ENCODE measurements at places on chromosomes 7 and 10.
A peak's percentile ranks its signal among the peaks of the same experiment; 100 is the strongest.

- H3K4me1 ChIP-seq: no peaks in the 10 kb centered on the region
- no peak for DNase-seq
- no peak overlapping the region for H3K27ac ChIP-seq
- no peaks in the 10 kb centered on the region for H3K27me3 ChIP-seq
- H3K4me3 ChIP-seq: no peak overlapping the region
Measured at GRCh38 chr10:131869344-131869743, 31.5 kb upstream of the PPP2R2D start.

DNA sequence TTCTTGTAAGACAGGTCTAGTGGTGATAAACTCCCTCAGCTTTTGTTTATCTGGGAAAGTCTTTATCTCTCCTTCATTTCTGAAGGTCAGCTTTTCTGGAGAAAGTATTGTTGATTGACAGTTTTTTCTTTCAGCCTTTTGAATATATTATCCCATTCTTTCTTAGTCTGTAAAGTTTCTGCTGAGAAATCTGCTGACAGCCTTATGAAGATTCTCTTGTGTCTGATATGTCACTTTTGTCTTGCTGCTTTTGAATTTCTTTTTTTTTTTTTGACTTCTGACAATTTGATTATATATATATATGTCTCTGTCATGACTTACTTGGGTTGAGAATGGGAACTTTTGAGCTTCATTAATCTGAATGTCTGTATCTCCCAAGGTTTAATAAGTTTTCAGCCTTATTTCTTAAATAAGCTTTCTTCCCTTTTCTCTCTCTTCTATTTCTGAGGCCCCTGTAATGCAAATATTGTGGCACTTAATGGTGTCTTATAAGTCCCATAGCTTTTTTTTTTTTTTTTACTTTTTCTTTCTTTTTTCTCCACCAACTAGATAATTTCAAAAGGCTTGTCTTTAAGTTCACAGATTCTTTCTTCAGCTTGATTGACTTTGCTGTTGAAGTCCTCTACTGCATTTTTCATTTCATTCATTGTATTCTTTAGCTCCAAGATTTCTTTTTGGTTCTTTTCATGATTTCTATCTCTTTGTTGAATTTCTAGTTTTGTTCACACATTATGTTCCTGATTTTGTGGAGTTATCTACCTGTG, 81.4 kb upstream of the IL6 start:
- H3K27me3 ChIP-seq: no peaks in the 10 kb centered on the region
- H3K4me1 ChIP-seq: no peaks in the 10 kb centered on the region
- DNase-seq: no peak
- no peak overlapping the region for H3K4me3 ChIP-seq
- no peak overlapping the region for H3K27ac ChIP-seq

GRCh38 chr10:59099481-59099880, 77.0 kb upstream of the PHYHIPL start:
- DNase-seq: no peak
- no peaks in the 10 kb centered on the region for H3K27me3 ChIP-seq
- no peak overlapping the region for H3K4me3 ChIP-seq
- H3K36me3 ChIP-seq: no peaks in the 10 kb centered on the region
- H3K4me1 ChIP-seq: no peaks in the 10 kb centered on the region
- H3K27ac ChIP-seq: no peak overlapping the region

GRCh38 chr7:99679400-99680191, at the start of gene CYP3A5:
CYP3A5 (minus strand) TSS chr7:99679996; CDS start chr7:99679896, 100 bp downstream.
- no peaks in the 10 kb centered on the region for H3K4me1 ChIP-seq
- no peak for DNase-seq
- no peak within 1 kb of the TSS for H3K27ac ChIP-seq
- H3K27me3 ChIP-seq: no peaks in the 10 kb centered on the region
- H3K36me3 ChIP-seq: no peaks in the 10 kb centered on the region

GRCh38 chr10:124047427-124048152, 45.8 kb downstream of the CHST15 start:
- no peak for DNase-seq
- H3K27me3 ChIP-seq: no peaks in the 10 kb centered on the region
- no peak overlapping the region for H3K27ac ChIP-seq
- no peaks in the 10 kb centered on the region for H3K4me1 ChIP-seq
- no peaks in the 10 kb centered on the region for H3K36me3 ChIP-seq

GRCh38 chr10:86706401-86706841, 38.1 kb downstream of the LDB3 start:
- no peaks in the 10 kb centered on the region for H3K27me3 ChIP-seq
- no peak overlapping the region for H3K27ac ChIP-seq
- H3K4me3 ChIP-seq: no peak overlapping the region
- H3K4me1 ChIP-seq: no peaks in the 10 kb centered on the region

DNA sequence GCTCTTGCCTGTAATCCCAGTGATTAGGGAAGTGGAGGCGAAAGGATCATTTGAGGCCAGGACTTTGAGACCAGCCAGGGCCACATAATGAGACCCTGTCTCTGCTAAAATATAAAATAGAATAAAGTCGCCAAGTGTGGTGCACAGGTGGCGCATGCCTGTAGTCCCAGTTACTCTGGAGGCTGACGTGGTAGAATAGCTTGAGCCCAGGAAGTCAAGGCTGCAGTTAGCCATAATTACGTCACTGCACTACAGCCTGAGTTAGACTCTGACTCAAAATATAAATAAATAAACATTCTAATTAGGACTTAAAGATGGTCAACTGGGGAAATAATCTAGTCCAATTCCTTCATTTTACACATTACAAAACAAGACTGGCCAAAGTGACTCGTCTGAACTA, 768 bp downstream of the CHCHD2 start:
- H3K36me3 ChIP-seq: peaks cover 33% of the 10 kb centered on the region
- peak; percentile 19 for DNase-seq
- H3K27me3 ChIP-seq: no peaks in the 10 kb centered on the region
- peak overlapping the region; percentile 74 for H3K4me3 ChIP-seq
- H3K4me1 ChIP-seq: peaks cover 5% of the 10 kb centered on the region

GRCh38 chr10:3486346-3487065, 298.5 kb downstream of the KLF6 start:
- H3K27ac ChIP-seq: no peak overlapping the region
- no peaks in the 10 kb centered on the region for H3K27me3 ChIP-seq
- no peak overlapping the region for H3K4me3 ChIP-seq
- no peaks in the 10 kb centered on the region for H3K36me3 ChIP-seq
- peaks cover 7% of the 10 kb centered on the region for H3K4me1 ChIP-seq

- H3K27me3 ChIP-seq: no peaks in the 10 kb centered on the region
- H3K4me1 ChIP-seq: no peaks in the 10 kb centered on the region
- peaks cover 61% of the 10 kb centered on the region for H3K36me3 ChIP-seq
- no peak for DNase-seq
- no peak overlapping the region for H3K27ac ChIP-seq
Measured at GRCh38 chr10:35058134-35058533, 32.0 kb downstream of the CUL2 start.

GRCh38 chr7:40115936-40116335, 18.5 kb downstream of the MPLKIP start:
- H3K36me3 ChIP-seq: no peaks in the 10 kb centered on the region
- no peaks in the 10 kb centered on the region for H3K27me3 ChIP-seq
- no peak for DNase-seq
- H3K4me1 ChIP-seq: no peaks in the 10 kb centered on the region

- H3K27ac ChIP-seq: no peak overlapping the region
- H3K4me1 ChIP-seq: no peaks in the 10 kb centered on the region
- DNase-seq: no peak
- peaks cover 17% of the 10 kb centered on the region for H3K36me3 ChIP-seq
- H3K4me3 ChIP-seq: no peak overlapping the region
Measured at GRCh38 chr7:130853503-130854279, 119.7 kb upstream of the KLF14 start.

GRCh38 chr7:37112876-37113275, 335.8 kb downstream of the ELMO1 start:
- no peak overlapping the region for H3K27ac ChIP-seq
- H3K36me3 ChIP-seq: no peaks in the 10 kb centered on the region
- no peak for DNase-seq

DNA sequence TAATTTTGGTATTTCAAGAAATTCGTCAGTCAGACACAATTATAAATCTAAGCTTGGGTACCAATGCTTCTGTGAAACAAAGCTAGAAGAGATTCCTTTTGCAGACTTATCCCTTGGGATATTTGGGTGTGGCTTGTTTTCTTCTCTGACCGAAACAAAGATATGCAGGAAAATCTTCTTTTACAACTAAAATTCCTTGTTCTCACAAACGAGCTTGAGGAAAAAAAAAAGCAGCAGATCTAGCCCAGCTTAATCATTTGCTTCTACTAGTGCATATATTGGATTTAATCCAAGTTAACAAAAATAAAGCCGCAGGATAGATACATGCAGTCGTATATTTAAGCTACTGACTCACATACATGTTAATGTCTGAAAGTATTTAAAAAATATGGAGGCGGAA, 104.2 kb downstream of the PRTFDC1 start:
- no peaks in the 10 kb centered on the region for H3K4me1 ChIP-seq
- H3K27ac ChIP-seq: no peak overlapping the region
- no peak overlapping the region for H3K4me3 ChIP-seq
- no peaks in the 10 kb centered on the region for H3K36me3 ChIP-seq

DNA sequence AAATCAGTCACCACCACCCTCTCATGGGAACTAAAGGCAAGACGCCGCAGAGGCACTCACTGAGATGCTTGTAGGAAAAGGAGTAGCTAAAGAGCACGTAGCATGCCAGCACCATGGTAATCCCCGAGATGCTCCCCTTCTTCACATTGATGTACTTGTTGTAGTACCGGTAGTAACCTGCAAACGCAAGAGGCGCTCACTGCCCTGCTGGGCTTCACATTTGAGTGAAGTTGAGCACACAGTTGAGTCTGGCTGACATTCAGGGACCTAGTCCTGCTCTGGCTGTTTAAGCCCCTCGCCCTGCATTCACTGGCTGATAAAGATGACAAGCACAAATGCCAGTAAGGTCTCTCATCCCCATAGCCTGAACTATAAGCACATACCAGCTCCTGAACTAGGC, 6.9 kb downstream of the ATP5MF start:
- no peaks in the 10 kb centered on the region for H3K27me3 ChIP-seq
- H3K36me3 ChIP-seq: peaks cover 64% of the 10 kb centered on the region
- H3K4me1 ChIP-seq: peaks cover 2% of the 10 kb centered on the region
- H3K4me3 ChIP-seq: no peak overlapping the region

- no peaks in the 10 kb centered on the region for H3K4me1 ChIP-seq
- DNase-seq: no peak
- H3K27ac ChIP-seq: no peak overlapping the region
- H3K27me3 ChIP-seq: no peaks in the 10 kb centered on the region
- H3K36me3 ChIP-seq: no peaks in the 10 kb centered on the region
Measured at GRCh38 chr7:2608921-2609411, 22.8 kb upstream of the TTYH3 start.

GRCh38 chr7:57339198-57339944, 110.6 kb upstream of the ZNF716 start:
- no peak overlapping the region for H3K4me3 ChIP-seq
- DNase-seq: no peak
- no peaks in the 10 kb centered on the region for H3K27me3 ChIP-seq
- H3K36me3 ChIP-seq: no peaks in the 10 kb centered on the region
- no peaks in the 10 kb centered on the region for H3K4me1 ChIP-seq

DNA sequence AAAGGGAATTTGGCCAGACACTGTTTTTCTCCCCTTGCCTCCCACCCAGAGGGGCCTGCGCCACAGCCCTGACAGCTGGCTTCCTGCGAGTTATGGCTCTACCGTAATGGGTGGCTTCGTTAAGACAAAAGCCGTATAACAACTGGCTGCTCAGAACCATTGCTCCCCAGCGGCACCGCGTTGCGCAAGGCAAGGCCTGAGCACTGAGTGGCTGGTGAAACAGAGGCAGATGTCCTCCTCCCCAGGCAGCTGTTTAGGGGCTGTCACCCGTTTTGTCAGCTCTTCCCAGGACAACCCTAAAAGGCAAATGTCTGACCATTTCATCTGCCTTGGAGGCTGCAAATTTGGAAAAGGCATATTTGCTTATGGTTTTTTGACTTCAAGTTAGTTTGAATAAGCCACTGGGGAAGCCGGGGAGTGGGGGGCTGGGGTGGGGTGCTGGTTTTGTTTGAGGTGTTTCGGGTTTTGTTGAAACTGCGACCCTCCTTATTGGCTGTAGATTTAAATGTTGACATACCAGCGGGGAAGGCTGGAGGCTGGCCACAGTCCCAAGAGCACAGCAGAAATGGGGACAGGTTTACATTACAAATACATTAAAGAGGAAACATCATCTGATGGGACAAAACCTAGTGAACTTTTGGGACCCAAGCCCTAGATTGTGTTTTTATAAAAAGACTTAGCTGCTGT, 681 bp upstream of the SPOCK2 start:
- H3K27me3 ChIP-seq: no peaks in the 10 kb centered on the region
- peak; percentile 38 for DNase-seq
- H3K4me1 ChIP-seq: peaks cover 38% of the 10 kb centered on the region
- H3K4me3 ChIP-seq: peak overlapping the region; percentile 99
- H3K27ac ChIP-seq: peak overlapping the region; percentile 93
- H3K36me3 ChIP-seq: peaks cover 31% of the 10 kb centered on the region

DNA sequence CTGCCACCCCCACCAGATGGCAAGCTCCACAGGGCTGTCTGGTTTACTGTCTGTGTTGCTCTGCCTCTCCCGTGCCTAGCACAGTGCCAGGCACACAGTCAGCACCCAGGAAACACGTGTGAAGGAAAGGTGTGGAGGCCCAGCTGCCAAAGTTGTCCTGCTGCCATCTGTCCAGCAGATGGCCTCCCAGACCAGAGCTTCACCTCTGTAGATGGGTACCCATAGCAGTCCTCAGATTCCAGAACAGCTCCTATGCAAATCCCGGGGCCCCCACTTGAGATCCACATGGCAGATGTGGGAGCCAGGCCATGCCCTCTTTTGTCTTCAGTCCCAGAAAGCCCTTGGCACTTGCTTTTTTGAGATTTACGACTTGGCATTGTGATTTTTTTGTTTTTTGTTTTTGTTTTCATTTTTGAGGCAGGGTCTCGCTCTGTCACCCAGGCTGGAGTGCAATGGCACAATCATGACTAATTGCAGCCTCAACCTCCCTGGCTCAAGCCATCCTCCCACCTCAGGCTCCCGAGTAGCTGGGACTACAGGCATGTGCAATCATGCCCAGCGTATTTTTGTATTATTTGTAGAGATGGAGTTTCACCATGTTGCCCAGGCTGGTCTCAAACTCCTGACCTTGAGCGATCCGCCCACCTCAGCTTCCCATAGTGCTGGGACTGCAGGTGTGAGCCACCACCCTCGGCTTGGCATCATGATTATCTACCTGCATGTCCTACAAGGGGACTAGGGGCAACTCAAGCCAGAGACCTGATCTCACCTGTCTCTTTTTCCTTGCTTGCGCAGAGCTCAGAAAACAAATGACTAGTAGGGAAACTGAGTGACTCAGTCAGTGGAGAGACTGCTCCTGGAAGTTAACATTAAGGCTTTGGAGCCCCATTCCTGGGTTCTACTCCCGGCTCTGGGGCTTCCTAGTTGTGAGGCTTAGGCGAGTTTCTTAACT, 16.9 kb upstream of the PALD1 start:
- no peak overlapping the region for H3K4me3 ChIP-seq
- DNase-seq: no peak
- H3K27ac ChIP-seq: no peak overlapping the region

- DNase-seq: no peak
- no peaks in the 10 kb centered on the region for H3K36me3 ChIP-seq
- H3K27me3 ChIP-seq: no peaks in the 10 kb centered on the region
- peak overlapping the region; percentile 80 for H3K27ac ChIP-seq
- peaks cover 99% of the 10 kb centered on the region for H3K4me1 ChIP-seq
- peak overlapping the region; percentile 27 for H3K4me3 ChIP-seq
Measured at GRCh38 chr10:124733571-124734245, 10.5 kb downstream of the FAM53B start.

Data from effector memory CD4-positive, alpha-beta T cell (primary cell).